NCI-H460 (cell line): ENCODE measurements at places on chromosomes 2 and 18.

- peak; percentile 44 for DNase-seq
These were observed 43.1 kb upstream of the ATP8B1 start for GRCh38 chr18:57846258-57846657.

DNA sequence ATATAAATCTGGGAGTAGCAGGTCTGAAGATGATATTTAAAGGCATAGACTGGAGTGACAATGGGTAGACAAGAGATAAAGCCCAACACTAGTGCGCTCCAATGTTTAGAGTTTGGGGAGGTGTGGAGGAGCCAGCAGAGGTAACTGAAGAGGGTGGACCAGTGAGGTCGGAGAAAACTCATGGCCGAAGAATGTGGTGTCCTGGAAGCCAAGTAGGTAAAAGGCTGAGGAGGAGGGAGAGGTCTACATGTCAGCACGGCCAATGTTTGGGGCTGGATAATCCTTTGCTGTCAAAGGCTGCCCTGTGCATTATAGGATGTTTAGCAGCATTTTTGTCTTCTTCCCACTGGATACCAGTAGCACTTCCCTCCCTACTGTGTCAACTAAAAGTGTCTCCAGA lies 78.8 kb upstream of the KCNE4 start:
- no peak for DNase-seq

DNA sequence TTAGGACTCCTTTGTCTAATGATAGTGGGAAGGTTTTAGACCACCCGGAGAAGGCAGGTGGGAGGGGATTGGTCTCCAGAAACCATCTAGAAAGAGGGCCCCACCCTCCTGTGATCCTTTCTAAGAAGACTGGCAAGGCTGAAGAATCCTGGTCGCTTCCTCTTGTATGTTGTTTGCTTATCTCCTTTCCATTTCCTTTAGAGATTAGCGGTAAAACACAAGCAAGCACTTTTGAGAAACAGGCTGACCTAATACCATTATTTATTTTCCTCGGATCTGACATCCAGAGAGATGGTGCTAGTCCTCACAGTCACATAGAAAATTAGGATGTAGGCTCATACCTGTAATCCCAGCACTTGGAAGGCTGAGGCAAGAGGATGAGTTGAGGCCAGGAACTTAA lies 45.2 kb upstream of the SPRED2 start:
- DNase-seq: no peak

DNA sequence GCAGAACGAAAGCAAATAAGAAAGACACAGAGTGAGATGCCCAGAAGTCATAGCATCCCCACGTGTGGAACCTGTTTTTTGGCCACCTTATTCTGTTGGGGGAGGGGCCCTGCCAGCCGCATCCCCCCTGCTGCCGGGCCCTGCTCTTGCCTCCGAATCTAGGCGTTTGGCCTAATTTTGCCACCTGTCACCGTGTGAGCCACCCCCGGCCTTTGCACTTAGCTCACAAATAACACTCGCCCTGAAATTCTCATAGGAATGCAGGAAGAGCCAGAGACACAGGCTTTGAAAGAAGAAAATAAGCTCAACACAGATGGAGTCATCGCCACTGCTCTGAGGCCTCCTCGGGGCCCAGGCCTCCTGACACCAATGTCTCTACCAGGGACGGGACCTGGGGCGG lies 522.6 kb upstream of the SALL3 start:
- DNase-seq: no peak

- peak; percentile 72 for DNase-seq
These were observed 132.5 kb downstream of the SPHKAP start for GRCh38 chr2:228048838-228049490.

GRCh38 chr2:46943881-46944798 lies 28.5 kb upstream of the MCFD2 start:
- no peak for DNase-seq
